ENCODE measurements at places on chromosomes 1 and 21.

GRCh38 chr1:93695411-93696005 lies 13.9 kb upstream of the BCAR3 start:
- DNase-seq = no peak

DNA sequence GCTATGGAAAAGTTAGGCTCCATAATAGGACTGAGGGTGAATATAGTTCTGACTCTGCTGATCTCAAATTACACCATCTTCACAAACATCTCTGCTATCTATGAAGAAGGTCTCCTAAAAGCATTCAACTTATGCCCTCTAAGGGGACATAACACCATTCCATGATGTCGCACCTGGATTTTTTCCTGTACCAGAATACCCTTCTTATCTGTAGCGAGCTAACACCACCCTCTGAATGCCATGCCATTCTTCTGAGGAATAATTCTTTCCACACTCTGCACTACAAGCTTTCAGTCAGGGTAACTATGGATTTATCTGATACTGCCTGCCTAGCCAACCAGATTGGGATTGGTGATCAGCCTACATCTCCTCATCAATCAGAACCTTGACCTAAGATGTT lies 203.8 kb downstream of the PTPRC start:
- no peak for DNase-seq

GRCh38 chr1:30101487-30102227 lies 621.7 kb downstream of the MATN1 start:
- DNase-seq = no peak

DNA sequence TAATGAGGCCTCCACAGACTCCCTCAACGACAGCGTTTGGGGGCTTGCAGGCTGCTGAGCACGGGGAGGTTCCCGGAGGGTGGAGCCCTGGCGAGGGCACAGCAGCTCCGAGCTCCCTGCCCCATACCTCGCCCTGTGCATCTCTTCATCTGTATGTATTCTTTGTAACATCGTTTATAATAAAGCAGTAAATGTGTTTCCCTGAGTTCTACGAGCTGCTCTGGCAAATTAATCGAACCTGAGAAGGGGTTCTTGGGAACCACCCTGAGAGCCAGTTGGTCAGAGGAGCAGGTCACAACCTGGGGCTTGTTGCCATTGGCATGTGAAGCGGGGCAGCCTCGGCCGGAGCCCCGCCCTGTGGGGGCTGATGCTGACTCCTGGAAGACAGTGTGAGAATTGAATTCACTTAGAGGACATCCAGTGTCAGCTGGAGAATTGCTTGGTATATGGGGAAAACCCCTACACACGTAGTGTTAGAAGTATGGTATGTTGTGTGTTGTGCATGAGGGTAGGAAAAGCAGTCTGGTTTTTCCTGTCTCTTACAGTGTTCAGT lies 11.5 kb downstream of the SLC37A1 start:
- no peak for DNase-seq

GRCh38 chr1:18312961-18313360 lies 167.8 kb upstream of the KLHDC7A start:
- no peak for DNase-seq

DNA sequence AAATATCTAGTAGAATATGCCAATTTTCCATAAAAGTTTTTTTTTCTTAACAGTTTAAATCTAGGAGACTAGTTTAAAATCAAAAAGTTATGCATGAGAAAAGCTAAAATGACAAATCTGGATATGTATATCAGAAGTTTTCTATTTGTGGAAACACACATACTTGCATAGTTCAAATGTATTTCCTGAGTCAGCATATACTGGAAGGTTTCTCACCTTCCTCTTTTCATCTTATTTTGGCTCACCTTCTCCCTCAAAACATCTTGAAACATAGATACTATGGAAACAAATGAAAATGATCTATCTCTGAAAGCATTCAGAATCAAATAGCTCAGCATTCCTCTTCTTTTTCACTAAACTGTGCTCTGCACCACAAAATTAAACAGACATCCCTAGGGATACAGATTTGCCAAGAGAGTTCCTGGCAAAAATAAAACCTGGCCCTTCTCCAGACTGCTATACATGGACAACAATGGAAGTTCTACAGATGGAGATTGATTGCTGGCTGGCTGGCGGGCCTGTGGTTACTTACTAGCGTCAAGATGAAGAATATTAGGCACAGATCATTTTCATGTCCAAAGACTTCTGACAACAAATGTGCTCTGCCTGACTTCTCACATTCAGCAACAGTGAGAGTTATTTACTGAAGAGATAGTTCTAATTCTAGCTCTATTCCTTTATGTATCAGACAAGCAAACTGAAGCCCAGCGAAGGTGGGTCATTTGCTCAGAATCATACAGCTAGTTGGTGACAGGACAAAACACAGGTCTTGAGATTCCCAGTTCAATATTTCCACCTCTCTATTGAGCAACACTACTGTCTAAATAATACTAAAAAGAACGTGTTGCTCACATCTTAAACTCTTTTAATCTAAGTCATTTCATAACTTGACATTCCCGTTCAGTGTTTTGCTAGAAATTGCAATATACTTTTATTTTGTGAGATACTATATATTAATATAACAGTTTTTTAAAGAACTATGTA lies 26.6 kb downstream of the DIPK1A start:
- DNase-seq = no peak

GRCh38 chr21:20882462-20883407 lies 115.5 kb upstream of the NCAM2 start:
- peak; percentile 3 for DNase-seq

DNA sequence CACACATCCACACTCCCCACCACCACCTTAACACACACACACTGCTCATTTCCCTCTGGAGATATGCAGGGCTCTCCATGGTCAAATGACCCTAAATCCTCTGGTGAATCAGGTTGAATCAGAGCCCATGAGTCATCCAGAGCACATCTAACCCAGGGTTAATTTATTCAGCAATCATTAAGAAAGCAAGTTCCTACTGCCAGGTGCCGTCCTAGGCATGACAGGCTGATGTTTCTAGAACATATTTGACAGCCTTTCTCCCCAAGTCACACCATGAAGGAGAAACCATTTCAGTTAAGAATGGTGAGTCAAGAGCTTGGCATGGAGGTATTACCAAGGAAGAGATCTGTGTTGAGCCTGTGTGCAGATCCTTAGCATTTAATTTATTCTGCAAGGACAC lies 194.3 kb upstream of the CAMK1G start:
- peak; percentile 23 for DNase-seq

DNA sequence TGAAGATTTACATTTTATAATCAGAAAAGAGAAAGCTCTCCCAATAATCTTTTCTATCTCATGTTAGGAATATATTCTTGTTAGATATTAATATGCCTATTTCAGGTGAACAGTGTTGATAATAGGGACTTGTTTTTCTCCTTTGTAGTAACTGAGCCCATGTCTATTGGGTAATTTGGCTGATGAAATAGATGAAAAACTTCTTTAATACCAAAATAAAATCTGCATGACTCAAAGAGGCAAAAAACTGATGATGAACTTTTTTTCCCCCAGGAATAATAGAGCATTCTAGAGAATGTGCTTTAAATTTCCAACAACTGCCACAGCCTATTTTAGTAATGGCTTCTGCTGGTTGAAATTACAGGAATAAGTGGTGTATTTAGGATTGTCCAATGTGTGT lies 178.9 kb upstream of the GREM2 start:
- no peak for DNase-seq

DNA sequence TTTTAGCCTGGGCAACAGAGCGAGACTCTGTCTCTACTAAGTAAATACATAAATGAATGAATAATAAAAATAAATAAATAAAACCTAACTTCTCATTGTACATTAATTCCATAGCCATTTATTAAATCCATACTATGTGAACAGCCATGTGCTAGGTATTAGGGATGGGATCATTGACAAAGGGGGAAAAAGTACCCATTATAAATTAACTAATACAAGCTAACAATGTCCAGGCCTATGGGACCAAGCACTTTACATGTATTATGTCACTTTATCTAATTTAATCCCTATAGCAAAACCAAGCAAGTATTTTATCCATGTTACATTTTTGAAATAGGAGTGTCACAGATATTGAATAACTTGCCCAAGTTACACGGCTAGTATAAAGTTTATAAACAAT lies 2.6 kb upstream of the CDC7 start:
- no peak for DNase-seq

DNA sequence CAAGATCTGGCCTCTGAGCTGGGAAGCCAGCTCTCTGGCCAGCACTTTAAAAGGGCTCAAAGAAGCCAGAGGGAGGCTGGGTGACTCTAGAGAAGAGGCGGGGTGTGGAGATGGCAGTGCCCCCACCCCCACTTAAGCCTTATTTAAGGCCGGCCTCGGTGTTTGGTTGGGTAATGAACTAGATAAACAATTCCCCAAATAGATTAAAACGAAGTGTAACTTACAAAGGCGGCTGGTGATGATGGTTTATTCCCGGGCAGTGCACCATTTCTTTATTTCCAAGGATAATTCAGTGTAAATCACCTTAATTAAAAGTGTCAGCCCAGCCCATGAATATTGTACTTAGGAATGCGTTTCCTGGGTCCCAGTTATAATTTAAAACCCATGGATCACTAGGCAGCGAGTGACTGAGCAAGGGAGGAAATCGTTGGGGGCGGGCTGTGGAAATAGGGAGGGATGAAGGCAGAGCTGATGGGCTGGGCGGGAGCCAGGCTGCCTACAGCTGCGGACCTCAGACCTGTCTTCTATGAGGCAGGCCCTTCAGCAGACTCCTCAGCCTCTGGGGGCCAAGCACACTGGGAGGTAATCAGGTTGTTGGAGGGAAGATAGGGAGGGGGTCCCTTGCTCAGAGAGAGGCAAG lies 54.9 kb downstream of the TMEM53 start:
- no peak for DNase-seq

GRCh38 chr1:88890791-88891317 lies 513 bp downstream of the GTF2B start:
- no peak for DNase-seq

- no peak for DNase-seq
Measured at GRCh38 chr1:215345766-215346165, 221.3 kb upstream of the KCTD3 start.

- DNase-seq = no peak
Measured at GRCh38 chr1:94772845-94773244, 47.3 kb upstream of the SLC44A3 start.

DNA sequence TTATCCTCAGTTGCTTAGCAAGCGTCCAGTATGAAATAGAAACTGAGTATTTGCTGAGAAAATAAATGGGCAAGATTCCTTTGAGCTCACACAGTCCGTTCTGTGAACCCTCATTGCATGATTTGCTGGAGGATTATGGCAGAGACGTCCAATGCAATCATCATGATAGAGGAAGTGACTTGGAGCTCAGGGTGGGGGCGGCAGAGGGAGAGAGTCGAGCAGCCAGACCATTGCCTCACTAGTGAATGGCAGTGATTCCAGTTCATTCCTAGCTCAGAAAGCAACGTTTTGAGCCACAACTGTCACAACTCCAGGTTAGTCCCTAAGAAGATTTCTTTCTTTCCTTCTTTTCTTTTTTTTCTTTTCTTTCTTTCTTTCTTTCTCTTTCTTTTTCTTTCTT lies 27.5 kb upstream of the COL9A2 start:
- peak; percentile 37 for DNase-seq

DNA sequence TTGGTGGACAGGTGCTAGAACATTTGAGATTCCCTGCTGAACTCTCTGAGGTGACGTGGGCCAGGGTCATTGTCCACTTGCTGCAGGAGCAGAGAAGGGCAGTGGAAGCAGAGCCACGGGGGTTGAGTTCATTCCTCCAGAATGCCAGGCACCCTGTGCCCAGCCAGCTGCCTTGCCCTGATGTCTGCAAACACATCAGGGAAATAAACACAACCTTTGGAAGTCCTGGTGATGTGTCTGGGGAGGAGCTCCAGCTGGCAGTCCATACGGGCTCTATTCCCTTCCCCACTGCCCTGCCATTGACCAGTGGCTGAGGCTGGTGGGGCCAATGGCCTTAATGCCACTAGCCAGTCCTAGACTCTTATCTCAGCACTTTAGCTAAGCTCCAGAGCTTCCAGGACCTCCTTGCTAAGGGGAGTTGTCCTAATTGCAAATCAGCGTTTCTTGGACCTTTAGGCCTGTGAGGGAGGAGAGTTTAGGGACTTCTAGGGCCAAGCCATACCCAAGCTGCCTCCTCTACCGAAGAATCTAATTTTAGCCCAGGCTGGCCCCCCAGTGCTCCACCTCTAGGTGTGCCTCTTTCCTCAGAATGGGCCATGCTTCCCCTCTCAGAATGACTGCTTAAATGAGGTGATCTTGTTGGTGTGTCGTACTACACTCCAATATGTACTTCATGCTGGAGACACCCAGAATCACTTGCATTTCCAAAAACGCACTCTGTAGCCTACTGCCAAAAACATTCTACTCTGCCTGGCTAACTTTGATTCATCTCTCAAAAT lies 25.9 kb upstream of the MFSD2A start:
- DNase-seq = no peak

DNA sequence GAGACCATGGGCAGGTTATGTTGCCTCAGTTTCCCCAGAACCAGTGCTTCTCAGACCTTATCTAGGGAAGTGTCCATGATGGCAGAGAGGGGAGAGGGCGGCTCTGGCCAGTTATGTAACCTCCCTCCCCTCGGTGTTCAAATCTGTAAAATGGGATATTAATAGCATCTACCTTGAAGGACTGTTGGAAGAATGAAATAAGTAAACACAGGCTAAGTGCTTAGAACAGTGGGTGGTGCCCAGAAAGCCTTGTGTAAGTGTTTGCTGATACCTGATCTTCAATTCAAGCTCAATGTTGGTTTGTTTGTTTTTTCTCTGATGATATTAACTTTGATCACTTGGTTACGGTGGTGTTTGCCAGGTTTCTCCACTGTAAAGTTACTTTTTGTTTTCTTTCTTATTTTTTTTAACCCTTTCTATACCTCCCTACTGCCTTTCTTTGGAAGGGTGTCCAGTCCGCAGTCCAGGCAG lies 34.9 kb downstream of the EPHA2 start:
- no peak for DNase-seq

GRCh38 chr1:172359491-172359999 lies 60.9 kb upstream of the C1orf105 start:
- DNase-seq = no peak

GRCh38 chr1:228184152-228184551 lies 18.5 kb downstream of the IBA57 start:
- DNase-seq = no peak

DNA sequence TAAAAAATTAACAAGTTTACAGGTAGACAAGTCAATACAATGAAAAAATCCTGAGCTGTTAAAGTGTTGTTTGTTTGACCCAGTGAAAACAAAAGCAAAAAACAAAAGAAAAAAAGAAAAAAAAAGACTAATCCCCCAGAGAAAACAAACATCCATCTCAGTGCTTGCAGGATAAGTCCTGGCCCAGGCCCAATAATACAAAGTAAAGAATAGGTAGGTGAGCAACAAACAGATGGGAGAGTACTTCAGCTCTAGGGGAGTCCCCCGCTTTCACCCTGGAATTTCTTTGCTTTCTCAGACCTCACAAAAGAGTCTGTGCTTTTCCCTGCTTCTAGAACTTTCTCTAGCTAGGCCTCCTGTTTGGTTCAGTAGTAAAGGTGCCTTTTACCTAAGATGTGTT lies 70.3 kb downstream of the ABCA4 start:
- no peak for DNase-seq

- no peak for DNase-seq
Measured at GRCh38 chr1:51648180-51649109, 31.6 kb downstream of the OSBPL9 start.

GRCh38 chr1:151461694-151462093 lies 2.4 kb upstream of the POGZ start:
- no peak for DNase-seq

- no peak for DNase-seq
Measured at GRCh38 chr1:36432616-36433015, 17.6 kb downstream of the OSCP1 start.

Measured in kidney capillary endothelial cell (primary cell).